AG09319 (cell line): ENCODE measurements at places on chromosomes 3 and 15.

DNA sequence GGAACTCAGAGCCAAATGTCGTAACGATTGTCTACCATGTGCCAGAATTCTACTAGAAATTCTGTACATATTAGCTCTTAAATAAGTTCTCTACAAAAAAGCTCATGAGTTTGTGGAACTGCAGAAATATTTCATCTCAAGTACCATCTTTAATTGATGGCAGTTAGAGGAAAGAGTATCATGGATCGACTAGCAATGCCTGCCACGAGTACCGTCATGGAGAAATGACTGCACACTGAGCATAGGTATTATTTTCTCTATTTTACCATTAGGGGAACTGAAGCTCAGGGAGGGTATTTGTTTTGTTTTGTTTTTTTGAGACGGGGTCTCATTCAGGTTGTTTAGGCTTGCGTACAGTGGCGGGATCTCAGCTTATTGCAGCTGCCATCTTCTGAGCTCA is 2.8 kb downstream of the RPUSD3 start:
- DNase-seq, result no peak

DNA sequence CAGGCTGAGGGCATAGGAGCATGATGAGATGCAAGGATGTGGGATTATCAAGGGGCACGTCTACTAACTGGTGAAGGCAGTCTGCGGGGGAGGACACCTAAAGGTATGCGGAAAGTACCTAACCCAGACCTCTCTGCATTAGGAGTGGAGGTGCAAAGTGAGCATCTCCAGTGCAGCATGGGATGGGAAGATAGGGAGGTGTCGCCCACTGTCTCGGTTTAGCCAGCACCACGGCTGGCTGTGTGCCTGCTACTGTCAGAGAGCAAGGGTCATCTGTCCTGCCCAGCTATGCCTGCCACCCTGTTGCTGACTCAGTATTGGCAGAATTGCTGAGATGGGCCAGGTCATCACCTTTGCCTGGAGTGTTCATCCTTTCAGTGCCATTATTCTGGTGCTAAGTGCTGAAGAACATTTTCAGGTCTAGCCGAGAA is 40.1 kb downstream of the OXNAD1 start:
- no peak for DNase-seq

DNA sequence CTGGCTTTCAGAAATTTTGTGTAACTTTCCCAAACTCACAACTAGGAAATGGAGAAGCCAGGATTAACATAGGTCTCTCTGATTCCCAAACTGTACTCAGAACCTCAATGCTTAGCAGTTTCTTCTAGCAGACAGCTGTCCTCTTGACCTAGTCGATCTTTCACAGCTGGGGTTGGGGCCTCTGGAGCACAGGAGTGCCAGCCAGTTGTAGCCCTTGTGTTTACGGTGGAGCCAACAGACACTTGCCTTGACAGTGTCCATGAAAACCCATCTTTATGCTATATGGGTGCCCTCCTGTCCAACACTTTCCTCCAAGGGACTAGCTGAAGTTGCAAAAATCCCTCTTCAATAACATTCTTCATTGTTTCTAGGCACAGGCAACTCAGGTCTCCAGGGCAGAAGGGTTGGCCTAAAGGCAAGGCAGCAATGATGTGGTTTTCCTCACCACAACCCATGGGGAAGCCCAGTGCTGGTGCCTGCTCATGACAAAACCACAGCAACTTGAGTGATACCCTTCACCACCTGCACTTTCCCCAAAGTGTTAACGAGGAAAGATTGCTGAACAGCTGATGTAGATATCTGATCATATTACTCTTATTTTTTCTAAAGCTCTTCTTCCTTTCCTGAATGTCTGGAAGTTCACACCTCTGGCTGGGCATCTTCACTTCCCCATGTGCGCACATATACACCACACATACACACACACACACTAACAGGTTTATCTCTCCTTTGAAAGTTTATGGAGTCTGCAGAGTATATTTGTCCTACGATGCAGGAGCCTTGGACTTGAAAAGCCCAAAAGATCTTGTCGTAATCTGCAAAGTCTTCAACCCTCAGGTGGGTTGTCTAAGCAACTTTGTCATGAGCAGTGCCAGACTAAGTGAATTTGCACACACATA is 11.0 kb upstream of the KNG1 start:
- no peak for DNase-seq

- DNase-seq, result no peak
Measured at GRCh38 chr3:86788371-86788770, 202.6 kb downstream of the VGLL3 start.

DNA sequence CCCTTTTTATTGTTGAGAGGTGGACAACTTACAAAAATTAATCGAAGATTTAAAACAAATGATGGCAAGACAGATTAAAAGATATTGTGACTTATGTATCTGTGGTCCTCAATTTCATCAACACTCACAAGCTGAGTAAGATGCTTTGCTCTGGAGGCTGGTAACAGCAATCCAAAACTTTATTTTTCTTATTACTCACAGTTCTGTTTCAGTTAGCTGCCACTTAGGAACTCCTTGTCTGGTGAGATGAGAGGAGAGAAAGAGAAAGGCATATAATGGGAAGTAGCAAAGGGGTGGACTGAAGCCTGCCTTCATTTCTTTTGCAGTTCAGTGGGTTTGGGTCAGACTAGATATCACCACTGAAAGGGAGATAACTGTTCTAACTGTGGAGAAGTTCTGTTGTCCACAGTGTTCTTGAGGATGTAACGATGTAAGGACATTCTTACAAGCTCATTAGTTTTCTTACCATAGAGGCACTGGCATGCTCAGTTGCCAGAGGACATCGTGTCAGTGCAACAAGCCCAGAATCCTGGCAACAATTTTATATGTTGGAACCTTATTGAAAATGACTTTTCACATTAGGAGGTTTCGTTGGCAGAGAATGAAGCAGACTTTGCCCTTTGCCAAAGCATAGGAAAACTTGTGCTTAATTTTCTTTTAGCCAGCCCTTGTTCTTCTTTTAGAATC is 93.6 kb downstream of the PLCL2 start:
- no peak for DNase-seq

- no peak for DNase-seq
Measured at GRCh38 chr15:56832125-56832524, 86.3 kb upstream of the TCF12 start.

GRCh38 chr3:88000853-88001252 is 58.0 kb downstream of the CGGBP1 start:
- DNase-seq, result no peak

- DNase-seq, result no peak
Measured at GRCh38 chr3:16522834-16523233, 9.3 kb upstream of the RFTN1 start.

DNA sequence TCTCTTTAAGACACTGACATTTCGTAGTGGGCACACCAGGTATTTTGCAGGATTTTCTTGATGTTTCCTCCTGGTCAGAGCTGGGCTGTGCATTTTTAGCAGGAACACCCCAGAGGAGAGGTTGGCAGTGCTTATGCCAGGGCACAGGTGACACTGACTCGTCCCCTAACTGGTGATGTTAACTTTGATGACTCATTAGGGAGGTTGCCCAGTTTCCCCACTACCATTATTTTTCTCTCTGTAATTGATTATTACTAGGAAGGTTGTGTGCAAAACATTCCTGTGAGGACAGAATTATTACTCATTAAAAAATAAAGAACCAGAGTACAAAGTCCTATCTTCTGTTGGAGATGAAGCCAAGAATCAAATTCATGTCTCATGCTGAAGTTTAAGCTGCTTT is 394.5 kb downstream of the GABRG3 start:
- no peak for DNase-seq

DNA sequence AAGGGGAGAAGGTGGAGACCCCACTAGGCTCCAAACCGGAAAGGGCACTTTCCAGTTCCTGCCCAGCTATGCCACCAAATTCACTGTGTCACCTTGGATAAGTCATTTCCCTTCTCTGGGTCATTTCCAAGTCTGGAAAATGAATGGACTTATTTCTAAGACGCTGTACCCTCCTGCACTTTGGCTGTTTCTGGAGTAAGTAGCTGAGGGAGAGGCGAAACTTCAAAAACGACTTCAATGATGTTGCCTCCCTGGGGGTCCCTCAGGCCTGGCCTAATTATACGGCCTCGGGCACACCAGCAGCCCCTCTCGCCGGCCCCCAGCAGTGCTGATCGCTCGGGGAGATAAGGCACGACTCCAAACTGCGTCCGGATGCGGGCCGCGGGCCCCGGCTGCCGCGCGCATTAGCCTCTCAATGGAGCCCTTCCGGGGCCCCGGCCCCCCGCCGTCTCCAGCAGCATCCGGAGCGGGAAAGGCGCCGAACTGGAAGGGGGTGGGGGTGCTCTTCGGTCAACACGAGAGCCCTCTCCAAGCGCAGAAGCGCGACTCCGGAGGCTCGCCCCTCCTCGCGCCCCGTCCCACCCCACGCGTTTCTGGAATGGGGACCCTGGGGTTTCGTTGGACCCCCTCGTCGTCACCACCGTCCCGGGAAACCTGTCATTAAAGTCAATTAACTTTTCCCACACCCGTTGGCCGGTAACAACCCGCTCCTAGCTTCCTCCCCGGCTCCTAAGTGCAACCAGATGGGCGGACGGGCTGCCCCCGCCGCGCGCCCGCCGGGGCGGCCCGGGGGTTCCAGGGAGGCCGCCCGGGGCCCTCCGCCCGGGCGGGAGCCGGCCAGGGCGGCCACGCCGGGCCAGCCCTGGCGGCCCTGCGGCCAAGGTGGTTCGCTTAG is 4.8 kb downstream of the HES1 start:
- DNase-seq, result no peak

DNA sequence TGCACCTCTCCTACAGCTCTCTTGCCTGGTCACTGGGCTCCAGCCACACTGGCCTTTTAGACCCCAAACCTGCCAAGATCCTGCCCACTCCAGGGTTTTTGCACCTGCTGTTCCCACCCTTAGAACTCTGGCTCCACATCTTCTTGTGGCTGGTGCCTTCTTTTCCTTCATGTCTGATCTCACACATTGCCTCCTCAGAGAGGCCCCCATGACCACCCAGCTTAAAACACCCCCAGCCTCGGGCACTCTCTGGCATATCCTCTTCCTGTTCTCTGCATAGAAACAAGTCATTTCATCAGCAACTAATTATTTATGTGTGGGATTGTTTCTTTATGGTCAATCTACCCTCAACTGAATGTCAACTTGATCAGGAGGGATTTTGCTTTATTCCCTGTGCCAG is 14.0 kb upstream of the AMOTL2 start:
- no peak for DNase-seq

- DNase-seq, result no peak
Measured at GRCh38 chr3:172800156-172800555, 49.6 kb downstream of the ECT2 start.

- no peak for DNase-seq
Measured at GRCh38 chr15:66839506-66840112, 137.6 kb downstream of the SMAD6 start.

- DNase-seq, result no peak
Measured at GRCh38 chr15:65971741-65971995, 102.4 kb downstream of the RAB11A start.

DNA sequence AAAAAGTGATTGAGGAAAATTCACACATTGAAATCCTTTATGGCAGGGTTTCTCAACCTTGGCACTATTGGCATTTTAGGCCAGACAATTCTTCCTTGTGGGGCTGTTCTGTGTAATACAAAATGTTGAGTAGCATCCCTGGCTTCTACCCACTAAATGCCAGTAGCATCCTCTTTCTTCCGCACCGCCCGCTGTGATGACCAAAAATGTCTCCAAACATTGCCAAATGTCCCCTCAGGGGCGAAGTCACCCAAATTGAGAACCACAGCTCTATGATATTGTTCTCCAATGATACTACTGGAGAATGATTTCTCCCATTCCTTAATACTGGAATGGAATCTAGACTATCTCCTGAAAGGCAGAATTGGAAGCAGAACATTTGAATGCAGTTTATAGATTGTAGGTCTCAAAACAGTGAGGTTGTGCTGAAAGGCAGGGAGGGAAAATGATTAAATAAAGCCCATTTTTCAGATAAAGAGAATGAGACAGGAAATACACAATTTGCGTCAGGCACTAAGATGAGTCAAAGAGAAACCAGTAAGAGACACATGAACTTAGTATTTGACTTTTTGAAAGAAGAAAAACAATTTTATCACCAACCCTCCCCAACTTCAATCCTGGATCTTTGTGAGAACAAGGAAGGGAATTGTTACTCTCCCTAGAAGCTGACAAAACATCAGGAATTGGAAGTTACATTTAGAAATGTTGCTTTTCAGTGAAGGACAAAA is 101.6 kb upstream of the TNIK start:
- DNase-seq, result no peak

DNA sequence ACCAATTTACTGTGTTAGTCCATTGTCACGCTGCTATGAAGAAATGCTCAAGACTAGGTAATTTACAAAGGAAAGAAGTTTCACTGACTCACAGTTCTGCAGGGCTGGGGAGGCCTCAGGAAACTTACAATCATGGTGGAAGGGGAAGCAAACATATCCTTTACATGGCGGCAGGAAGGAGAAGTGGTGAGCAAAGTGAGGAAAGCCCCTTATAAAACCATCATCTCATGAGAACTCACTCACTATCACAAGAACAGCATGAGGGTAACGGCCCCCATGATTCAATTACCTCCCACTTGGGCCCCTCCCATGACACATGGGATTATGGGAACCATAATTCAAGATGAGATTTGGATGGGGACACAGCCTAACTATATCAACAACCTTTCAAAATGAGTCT is 20.2 kb downstream of the USF3 start:
- DNase-seq, result no peak

GRCh38 chr3:179734497-179735281 is 81.8 kb downstream of the USP13 start:
- DNase-seq, result no peak

DNA sequence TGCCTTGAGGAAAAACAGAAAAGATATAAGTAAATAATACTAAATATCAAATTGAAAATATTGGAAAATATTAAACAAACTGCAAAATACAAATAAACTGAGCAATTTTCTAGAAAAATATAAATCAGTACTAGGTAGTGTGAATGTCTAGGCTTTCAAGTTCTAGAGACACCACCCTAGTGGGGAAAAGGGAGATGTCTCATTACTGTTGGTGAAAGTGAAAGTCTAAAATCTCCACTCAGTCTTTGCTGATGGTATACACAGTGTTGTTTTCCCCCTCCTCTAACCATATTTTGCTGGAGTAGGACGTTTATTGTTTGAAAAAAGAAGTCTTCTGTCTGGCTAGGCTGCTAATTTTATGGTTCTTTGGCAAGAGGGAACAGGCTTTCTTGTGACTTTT is 1368.9 kb downstream of the OTOL1 start:
- no peak for DNase-seq

- DNase-seq, result no peak
Measured at GRCh38 chr3:169475978-169476698, 187.4 kb downstream of the MECOM start.
